Fibroblast of lung (primary cell): ENCODE measurements at places on chromosomes 5 and 9.

GRCh38 chr5:159536166-159536565 lies 205.9 kb upstream of the IL12B start:
- no peak overlapping the region for H3K27ac ChIP-seq
- peaks cover 3% of the 10 kb centered on the region for H3K4me1 ChIP-seq
- H3K4me3 ChIP-seq = no peak overlapping the region

GRCh38 chr5:32123058-32123805 lies 50.9 kb downstream of the GOLPH3 start:
- DNase-seq = no peak
- no peaks in the 10 kb centered on the region for H3K27me3 ChIP-seq
- no peak overlapping the region for H3K27ac ChIP-seq
- H3K4me1 ChIP-seq = no peaks in the 10 kb centered on the region
- peaks cover 14% of the 10 kb centered on the region for H3K36me3 ChIP-seq

- no peak overlapping the region for H3K4me3 ChIP-seq
- H3K36me3 ChIP-seq = no peaks in the 10 kb centered on the region
- H3K27me3 ChIP-seq = no peaks in the 10 kb centered on the region
- DNase-seq = peak; percentile 12
- H3K27ac ChIP-seq = no peak overlapping the region
- no peaks in the 10 kb centered on the region for H3K4me1 ChIP-seq
Measured at GRCh38 chr9:32264170-32264864, 120.1 kb upstream of the ACO1 start.

DNA sequence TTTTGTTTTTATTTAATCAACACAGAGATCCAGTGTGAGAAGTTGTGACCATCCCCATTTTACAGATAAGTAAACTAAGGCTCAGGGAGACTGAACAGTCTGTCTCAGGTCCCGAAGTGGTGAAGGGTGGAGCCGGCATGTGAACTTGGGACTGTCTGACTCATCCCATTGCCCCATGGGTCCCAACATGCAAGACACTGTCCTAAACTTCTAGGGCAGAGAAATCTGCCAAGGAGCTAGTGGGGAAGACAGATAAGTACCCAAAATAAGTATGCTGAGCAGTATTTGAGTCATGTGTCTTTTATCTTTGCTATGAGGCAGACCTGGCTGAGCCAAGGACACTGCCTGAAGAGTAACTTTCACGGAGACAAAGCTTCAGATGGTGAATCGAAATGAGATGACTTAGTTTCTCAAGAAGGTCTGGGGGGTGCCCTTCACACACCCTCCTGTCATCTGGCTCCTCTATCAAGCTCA lies 64.3 kb upstream of the SLC25A51 start:
- H3K36me3 ChIP-seq = peaks cover 7% of the 10 kb centered on the region
- DNase-seq = peak; percentile 69
- peak overlapping the region; percentile 60 for H3K27ac ChIP-seq
- H3K4me3 ChIP-seq = no peak overlapping the region

DNA sequence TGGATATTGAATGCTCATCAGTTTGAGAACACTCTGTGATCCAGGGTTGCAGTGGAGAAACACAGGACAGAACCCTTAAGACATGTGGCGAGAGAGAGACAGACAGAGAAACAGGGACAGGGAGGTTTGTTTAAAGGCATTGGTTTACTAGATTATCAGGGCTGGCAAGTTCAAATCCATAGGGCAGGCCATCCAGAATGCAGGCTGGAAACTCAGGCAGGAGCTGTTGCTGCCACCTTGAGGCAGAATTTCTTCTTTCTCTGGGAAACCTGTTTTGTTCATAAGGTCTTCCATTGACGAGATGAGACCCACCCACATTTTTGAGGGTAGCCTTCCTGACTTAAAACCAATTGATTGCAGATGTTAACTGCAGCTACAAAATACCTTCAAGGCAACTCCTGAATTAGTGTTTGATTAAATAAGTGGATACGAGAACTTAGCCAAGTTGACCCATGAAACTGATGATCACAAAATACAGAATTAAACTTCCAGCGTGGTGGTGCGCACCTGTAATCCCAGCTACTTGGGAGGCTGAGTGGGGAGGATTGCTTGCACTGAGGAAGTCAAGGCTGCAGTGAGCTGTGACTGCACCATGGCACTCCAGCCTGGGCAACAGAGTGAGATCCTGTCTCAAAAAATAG lies 55.9 kb downstream of the NSUN2 start:
- H3K27me3 ChIP-seq = peaks cover 6% of the 10 kb centered on the region
- DNase-seq = peak; percentile 55
- no peaks in the 10 kb centered on the region for H3K36me3 ChIP-seq

DNA sequence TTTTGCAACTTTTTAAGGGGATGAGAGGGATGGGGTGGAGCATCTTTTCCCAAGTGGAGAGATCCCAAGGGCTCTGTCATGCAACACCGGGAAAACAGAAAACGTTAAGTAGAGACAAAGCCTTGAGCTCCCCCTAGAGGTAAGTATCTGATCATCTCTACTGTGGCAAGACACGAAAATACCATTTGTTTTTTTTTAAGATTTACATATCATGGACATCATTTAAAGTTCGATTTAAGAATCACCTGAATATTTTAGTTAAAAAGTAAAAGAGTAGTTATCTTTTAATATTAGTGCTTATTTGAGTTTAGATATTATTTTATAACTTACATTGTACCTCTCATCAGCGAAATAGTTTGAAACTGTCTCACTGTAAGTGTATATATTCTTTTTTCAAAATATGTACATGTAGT lies 200.4 kb downstream of the LRRC70 start:
- peak; percentile 73 for DNase-seq
- no peak overlapping the region for H3K4me3 ChIP-seq
- H3K27ac ChIP-seq = no peak overlapping the region
- no peaks in the 10 kb centered on the region for H3K27me3 ChIP-seq
- H3K36me3 ChIP-seq = no peaks in the 10 kb centered on the region
- no peaks in the 10 kb centered on the region for H3K4me1 ChIP-seq

GRCh38 chr5:25119650-25120049 lies 474.9 kb upstream of the CDH10 start:
- peak; percentile 5 for DNase-seq
- no peaks in the 10 kb centered on the region for H3K4me1 ChIP-seq
- H3K27me3 ChIP-seq = no peaks in the 10 kb centered on the region
- H3K36me3 ChIP-seq = no peaks in the 10 kb centered on the region

GRCh38 chr5:155154973-155155372 lies 141.4 kb downstream of the KIF4B start:
- H3K4me1 ChIP-seq = no peaks in the 10 kb centered on the region
- H3K27me3 ChIP-seq = no peaks in the 10 kb centered on the region
- H3K36me3 ChIP-seq = no peaks in the 10 kb centered on the region

DNA sequence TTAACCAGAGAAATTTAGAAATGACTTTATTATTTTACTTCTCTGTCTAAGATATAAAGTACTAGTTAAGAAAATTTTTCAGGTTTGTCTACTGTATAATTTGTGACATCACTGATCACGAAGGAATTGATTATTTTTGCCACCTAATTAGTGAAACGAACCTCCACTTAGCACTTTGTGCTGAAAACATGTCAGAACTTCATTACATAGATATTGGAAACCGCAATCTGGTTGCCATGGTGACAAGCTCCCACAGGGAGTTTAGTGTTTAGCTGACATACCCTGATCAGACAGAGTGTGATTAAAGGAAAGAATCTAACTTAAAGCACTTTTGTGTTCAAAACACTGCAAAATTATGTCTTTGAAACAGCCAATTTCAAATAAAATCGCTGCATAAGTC lies 668.4 kb upstream of the CCNG1 start:
- no peak for DNase-seq
- no peak overlapping the region for H3K27ac ChIP-seq
